ENCODE measurements at places on chromosomes 1 and 21.

DNA sequence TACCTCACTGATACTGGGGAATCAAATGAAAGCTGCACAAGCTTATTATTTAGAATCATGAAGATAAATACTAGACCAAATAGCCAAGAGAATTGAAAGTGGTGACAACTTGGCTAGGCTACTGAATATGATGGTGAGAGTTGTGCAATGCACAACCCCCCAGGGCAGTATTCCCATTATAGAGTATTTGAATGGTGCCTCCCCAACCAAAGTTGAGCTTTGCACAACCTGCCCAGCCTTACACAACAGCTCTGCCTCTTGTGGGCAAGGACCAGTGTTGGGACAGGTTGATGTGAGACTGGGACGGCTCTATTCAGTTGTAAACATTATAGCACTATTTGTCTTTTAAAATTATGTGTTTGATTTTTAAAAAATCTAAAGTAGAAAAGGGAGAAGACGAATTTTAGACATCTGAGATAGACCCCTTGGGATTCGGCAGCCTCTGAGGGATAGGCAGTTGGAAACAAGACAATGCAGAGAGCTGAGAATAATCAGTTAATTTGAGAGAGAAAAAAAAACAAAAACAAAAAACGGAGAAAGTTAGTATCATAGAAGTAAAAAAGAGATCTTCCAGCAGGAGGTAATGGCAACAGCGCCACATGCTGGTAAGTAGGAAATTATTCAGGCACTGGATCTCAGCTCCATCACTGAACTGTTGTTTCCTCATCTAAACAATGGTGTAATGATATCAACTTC lies 91.0 kb upstream of the KCNA3 start:
- DNase-seq = no peak

DNA sequence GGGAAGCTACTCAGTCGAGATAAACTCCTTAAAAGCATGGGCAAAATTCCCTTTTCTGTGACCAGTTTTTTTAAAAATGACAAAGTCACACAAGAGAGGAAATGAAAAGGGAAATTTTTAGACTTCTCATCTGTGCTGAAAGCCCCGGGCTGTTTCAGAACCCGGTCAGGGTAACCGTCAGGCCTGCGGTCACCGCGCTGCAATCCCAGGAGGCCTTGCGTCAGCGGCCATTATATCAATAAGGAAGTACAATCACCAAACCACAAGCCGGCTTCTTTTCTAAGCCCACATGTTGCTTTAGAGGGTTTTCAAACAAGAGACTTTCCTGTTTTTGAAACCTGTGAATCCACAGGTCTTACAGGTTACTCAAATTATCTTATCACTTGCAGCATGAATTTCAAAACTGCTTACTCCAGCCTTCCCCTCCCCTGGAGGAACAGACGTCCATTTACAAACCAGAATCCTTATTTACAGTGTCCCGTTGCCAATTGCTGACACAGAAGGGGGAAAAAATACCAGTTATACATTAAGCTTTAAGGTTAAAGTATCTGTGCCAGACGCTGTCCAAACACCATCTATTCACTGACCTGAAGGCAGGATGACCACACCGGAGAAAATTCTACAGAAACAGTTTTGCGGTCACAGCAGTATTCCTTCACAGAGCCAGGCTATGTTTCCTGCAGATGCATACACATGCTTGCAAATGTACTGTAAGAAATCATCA lies 165.3 kb downstream of the TOMM20 start:
- DNase-seq = no peak

DNA sequence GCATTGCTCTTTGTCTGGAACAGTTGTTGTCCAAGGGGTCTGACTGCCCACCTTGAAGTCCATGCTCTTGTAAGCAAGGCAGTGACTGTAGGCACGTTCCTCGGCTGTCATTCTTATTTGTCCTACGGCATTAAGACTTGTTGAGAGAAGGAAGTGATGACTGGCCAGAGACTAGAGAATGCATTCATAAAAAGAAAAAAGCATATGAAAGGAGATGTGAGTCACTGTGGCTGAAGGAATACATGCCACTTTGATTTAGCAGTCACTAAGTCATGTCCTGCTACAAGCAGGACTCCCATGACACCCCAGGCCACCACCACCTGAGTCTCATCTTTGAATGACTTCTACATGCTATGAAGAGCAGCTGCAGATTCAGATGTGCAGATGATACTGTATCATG lies 50.5 kb downstream of the CNN3 start:
- DNase-seq = no peak

- no peak for DNase-seq
Measured at GRCh38 chr1:197920414-197921117, 3.4 kb downstream of the LHX9 start.

DNA sequence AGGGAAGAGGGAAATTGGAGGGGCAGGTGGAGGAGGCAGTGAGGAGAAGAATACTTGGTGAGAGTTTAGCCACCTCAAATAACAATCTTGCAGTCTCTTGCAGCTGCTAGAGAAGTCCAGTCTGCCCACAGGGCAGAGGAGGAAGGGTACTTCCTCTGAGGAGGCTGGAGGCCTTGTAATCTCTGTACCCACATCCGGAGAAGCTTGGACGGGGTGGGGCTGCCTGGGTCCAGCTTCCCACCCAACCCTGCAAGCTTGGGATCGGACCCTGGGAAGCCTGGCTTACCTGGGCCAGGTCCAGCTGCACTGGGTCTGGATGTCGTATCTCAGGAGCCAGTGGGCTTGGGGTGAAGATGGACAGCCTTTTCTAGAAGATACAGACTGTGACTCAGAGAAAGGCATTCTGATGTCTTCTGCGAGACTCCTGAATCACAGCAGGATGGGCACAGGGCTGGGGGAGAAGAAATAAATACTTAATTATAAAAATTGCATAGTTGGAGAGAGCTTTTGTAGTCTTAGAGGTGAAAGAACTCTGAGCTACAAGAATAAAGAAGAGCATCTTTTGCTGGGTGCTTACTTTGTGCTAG lies 111.8 kb upstream of the JUN start:
- no peak for DNase-seq

- DNase-seq = no peak
Measured at GRCh38 chr1:232908831-232909230, 41.6 kb upstream of the NTPCR start.

DNA sequence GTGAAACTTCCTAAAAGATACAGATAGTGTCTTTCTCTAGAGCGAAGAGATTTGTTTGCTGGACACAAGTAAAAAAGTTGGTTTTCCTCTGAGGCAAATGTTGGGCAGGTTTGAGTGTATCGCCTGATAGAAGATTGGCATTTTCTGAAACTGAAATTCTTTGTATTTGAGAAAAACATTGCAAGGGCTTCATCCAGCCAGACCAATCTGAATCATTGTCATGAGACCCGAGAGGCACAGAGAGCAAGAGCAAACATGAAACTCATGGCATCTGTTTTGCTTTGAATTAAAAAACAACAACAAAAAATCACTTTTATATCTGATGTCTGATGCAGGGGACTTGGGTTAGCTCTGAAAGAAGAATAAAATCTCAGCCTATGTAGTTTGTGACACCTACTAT lies 379.3 kb upstream of the NCAM2 start:
- DNase-seq = no peak

DNA sequence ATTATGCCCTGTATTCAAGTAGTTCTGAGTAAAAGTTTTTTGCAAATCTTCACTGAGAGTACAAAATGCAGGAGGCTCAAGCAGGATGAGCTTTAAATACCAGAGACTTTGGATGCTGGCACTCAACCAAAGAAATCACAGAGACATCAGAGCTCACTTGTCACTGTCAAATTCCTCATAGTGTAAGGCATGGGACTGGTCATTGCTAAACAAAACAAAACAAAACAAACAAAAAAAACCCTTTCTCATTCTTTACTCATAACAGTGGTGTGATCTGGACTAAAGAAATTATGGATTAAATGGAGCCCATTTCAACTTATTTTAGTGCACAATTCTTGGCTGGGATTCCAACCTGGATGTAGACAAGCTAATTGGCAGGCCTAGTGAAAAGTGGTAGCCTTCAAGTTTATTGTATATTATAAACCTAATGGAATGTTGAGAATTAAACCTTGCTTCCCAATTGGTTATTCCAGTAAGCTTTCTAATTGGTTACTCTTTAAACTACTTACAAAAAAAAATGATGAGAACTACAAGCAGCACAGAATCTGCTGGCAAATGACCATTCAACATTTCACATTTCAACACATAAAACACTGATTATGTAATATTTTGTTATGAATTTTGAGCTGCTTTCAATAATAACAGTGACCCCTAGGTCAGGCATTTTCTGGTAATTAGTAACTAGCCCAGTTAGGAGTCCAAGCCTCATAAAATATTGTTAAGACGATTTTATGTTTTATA lies 30.6 kb upstream of the NEK7 start:
- DNase-seq = no peak

DNA sequence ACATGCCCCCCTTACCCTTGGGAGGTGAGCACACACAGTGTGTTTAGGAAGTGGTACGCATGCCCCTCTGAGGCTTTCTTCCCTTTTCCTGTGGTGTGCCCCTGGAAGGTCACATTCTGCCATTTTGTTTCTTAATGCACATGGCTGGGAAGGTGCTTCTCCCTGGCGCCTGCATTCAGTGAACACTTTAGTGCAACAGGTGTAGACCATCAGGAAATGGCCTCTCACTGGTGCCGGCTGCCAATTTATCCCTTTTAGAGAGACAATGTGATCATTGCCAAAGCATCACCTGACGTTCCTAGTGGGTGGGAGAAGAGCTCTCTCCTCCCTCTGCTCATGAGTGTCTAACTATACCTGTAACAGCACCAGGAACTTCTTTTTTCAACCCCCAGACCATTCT lies 51.8 kb upstream of the PDE9A start:
- no peak for DNase-seq

DNA sequence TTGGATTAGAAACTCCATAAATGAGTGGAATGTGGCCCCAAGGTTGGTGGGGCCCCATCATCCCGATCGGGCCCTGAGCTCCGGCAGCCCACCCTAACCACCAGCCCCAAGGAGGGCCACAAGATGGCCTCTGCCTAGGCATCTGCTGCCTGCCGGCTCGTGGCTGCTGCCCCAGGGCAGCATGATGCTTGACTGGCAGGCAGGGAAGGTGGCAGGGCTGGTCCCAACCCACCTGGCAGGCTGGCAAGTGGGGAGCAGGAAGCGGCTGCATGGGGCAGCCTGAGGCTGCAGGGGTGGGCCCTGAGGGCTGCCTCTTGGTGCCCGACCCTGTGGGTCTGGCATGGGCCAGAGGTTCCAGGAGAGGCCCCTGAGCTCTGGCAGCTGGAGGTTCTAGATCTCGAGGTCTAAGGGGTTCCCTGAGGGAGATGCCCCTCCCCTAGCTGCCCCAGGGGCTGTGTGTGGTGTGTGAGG lies 760 bp upstream of the GJC2 start:
- no peak for DNase-seq

GRCh38 chr1:64126581-64126980 lies 76.8 kb upstream of the UBE2U start:
- DNase-seq = no peak

Measured in NCI-H1048 (cell line).